ENCODE measurements at places on chromosomes 3 and 15. TPM values are rescaled to one million over a fixed set of nuclear protein-coding genes. Genes with fewer than 3 reads are reported as not detected.

Gene PLA2G4E
- total RNA-seq, result 0.31 TPM

Gene BSN
- total RNA-seq, result 25.3 TPM

Gene TYRO3
- 107 TPM for total RNA-seq

Gene PLD1
- 27.4 TPM for total RNA-seq

Gene SH2D7
- 2.2 TPM for total RNA-seq

Gene GPR62
- 0.39 TPM for total RNA-seq

Gene NEK10
- 29.5 TPM for total RNA-seq

Gene CPA3
- 6.4 TPM for total RNA-seq

Gene SLC12A1
- 0.55 TPM for total RNA-seq

Gene FBXW12
- total RNA-seq, result 0.81 TPM

Gene FOXL2NB
- total RNA-seq, result 2.7 TPM

Gene ALPK3
- 5.0 TPM for total RNA-seq

Gene GAP43
- total RNA-seq, result 0.63 TPM

Gene CAMK2N2
- 0.24 TPM for total RNA-seq

Gene ITGA11
- 5.6 TPM for total RNA-seq

Measured in testis (tissue), 5 donors.